ENCODE measurements at places on chromosomes 5 and 9.

GRCh38 chr9:86641970-86642369, 287.8 kb upstream of the TUT7 start:
- no peak for ATAC-seq

DNA sequence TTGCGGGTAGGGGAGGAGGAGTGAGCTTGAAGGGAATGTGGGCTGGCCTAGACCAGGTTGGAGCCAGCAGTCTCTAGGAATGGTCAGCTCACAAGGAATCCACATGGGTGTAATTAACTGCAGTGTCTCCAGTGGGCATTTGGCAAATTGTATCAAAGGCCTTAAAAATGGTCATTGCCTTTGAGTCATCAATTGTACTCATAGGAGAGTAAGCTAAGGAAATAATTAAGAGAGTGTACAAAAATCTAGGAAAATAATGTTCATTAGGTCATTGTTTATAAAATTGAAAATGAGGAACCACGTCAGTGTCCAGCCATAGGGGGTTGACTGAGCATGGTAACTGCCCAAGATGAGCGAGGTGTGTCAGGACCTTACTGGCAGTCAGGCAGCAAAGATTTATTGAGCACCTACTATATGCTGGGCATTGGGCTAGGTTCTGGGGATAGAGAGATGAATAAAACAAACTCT, 29.8 kb upstream of the RPL26L1 start:
- no peak for ATAC-seq

DNA sequence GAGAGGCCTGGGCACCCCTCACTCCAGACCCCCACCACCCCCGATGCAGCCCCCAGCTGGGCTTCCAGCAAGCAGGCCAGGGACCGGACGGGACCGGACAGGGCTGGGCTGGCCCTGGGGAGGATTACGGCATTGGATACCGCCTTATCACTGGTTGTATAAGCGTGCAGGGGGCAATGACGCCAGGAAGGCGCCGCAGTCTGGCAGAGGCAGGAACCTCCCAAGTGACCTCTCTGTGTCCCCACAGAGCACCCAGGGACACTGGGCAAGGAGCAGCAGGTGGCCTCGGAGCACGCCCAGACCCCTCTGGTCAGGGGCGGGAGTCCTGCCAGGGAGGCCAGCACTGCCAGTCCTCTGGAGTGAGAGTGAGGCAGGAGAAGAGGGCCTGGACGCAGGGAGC, 723 bp upstream of the LCN15 start:
- ATAC-seq = no peak

DNA sequence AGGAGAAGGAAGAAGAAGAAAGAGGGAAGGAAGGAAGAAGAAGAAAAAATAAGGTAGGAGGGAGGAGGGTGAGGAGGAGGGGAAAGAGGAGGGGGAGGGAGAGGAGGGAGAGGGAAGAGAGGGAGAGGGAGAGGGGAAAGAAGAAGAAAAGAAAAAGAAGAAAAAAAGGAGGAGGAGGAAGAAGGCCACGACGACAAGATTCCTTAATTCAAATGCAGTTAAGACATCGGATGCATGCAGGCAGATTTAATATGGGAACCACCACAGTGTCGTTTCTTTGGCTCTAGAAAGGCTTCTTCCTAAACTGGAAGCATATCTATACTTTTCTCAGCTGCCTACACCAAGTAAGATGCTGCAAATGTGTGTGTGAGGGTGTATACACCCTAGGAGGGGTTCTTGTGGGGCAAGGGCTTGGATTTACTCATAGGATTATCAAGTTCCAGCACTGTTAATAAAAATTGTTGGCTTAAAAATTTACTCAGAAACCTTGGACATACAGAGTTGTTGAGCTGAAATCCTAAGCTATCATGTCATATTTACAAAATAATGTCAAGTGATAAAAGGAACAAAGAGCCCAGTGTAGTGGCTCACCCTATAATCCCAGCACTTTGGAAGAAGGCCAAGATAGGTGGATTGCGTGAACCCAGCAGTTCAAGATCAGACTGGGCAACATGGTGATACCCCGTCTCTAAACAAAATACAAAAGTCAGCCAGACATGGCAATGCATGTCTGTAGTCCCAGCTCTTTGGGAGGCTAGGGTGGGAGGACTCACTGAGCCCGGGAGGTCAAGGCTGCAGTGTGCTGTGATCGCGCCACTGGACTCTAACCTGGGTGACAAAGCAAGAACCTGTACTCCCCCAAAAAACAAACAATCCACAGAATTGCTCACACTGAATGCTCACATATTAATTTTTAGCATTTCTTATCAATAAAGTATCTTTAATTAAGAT, 108.5 kb downstream of the UBAP2 start:
- ATAC-seq = no peak

DNA sequence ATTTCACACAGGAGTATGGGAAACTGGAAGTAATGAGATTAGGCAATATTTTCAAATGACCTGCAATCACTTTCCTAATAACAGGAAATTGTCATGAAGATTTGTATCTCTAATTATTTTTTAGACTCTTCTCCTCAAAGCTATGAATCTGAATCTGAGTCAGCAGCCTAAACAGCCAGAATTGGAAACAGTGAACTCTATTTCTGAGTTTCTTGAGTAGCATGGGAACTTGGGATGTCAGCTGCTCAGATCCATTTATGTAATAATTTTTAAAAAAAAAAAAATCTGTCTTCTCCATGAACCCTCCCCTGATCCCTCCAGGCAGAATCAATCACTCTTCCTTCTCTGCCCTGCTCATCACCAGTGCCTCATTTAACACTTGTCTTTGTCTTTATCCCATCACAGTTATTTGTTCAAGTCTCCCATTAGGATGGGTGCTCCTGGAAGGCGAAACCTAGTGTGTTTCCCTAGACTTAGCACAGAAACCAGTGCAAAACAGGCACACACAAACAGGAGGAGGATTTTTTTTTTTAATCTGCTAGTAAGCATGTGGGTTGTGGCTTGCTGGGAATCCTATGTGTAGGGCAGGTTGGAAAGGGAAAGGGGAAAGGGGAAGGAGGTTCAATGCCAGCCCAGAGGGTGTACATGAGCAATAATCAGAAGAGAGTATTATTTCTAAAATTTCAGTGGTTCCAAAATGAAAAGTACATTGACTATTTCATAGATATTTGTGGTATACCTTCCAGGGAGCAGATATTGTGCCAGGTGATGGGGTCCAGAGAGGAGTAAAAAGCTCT, 186.8 kb downstream of the TTLL11 start:
- no peak for ATAC-seq

- ATAC-seq = no peak
These were observed 1.3 kb downstream of the LVRN start for GRCh38 chr5:115963566-115963965.

GRCh38 chr9:107627781-107628180, 138.2 kb upstream of the KLF4 start:
- ATAC-seq = no peak

- no peak for ATAC-seq
These were observed 8.0 kb downstream of the DIPK1B start for GRCh38 chr9:136720251-136720897.

- ATAC-seq = no peak
These were observed 247.4 kb downstream of the FAM114A2 start for GRCh38 chr5:153791339-153791738.

DNA sequence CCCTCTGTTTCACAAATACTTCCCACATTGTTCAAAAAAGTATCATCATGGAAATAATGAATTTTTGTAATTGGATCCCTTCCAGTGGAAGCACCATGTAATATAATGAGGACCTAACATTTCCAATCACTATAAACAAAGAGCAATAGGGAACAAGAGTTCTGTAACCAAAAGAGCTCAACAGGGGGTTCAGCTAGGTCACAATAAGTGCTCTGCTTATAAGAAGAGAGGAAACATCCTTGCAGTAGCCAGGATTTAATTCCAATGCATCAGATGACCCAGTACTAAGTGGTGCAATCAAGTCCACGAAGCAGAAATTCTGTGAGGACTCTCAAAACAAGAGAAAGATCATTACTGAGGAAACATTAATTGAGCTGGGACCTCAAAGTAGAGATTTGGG, 5.9 kb downstream of the SERINC5 start:
- ATAC-seq = no peak

DNA sequence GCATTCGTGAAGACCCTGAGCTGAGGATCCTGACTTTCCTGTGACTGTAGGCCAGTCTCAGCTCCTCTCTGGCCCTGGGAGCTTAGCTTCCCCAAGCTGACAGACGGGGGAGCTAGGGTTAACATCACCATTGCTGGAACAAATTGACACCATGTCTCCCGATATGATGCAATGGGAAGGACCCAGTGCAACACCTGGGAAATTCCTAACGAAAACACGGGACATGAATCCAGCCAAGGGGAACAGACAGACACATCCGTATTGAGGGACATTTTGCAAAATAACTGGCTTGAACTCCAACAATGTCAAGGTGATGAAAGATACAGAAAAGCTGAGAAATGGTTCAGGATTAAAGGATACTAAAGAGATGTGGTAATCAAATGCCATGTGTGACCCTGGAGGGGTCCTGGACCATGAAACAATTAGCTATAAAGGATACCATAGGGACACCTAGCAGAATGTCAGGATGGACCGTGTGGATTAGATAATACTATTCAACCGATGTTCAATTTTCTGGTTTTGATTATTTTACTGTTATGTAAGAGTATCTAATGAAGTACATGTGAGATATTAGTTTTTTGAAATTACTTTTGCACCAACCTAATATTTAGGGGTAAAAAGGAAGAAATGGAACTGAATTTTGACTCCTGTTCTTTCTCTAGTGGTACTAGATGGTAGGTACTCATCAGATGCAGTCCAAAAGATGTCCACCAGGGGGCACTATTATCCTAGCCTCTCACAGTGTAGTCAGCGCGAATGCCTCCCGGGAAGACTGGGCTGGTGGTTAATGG, 52.7 kb downstream of the NDST1 start:
- peak; percentile 93 for ATAC-seq

DNA sequence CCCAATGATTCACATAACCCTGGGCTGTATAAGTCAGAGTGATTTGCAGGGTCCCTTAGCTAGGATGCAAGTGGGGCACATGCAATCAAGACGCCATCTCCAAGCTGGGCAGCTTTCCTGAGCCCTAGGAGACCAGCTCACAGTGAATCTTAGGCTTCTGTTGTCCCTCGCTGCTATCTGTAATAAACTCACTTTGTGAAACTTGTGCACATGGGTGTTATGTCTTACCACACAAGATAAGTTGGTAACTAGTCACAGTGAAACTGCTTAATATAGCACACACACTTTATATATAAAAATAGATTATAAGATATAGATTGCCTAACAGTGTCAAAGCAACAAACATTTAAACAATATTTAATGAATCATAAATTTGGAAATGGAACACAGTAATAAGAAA, 658.5 kb downstream of the SLCO4C1 start:
- ATAC-seq = no peak

DNA sequence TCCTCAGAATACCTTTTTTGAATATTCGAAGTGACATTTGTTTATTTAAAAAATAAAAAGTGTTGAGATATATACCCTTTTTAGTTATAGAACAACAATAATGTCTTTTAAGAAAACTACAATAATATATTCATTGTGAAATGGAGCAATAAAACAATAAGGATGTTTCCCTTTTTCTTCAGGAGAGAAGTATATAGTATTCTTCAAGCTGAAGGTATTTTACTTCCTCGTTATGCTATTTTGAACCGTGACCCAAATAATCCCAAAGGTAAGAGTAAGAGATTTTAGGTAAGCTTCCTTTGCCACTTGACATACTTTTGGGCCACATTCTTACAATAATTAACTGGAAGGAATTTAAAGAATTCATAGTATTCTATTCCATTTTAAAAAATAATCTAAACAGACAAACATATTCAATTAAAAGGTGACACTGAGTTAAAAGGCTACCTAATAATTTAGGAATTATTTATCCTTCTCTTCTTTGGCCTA, 18.1 kb downstream of the PPIP5K2 start:
- no peak for ATAC-seq

DNA sequence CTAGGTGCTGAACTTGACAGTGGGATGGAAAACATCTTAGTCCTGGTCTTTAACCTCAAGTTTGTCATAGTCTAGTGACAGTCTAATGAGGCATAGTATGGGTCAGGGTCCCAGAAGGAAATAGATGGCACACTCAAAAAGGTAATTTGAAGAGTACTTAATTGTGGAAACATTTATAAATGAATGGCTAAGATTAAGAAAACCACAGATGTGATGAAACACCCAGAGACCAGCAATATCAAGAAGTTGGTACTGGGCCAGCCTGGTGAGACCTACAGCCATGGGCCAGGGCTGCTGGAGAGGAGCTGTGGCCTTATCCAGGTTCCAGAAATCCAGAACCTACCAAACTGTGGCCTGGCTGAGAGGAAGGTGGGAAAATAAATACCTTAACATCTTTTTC, 93.5 kb upstream of the ATG10 start:
- no peak for ATAC-seq

DNA sequence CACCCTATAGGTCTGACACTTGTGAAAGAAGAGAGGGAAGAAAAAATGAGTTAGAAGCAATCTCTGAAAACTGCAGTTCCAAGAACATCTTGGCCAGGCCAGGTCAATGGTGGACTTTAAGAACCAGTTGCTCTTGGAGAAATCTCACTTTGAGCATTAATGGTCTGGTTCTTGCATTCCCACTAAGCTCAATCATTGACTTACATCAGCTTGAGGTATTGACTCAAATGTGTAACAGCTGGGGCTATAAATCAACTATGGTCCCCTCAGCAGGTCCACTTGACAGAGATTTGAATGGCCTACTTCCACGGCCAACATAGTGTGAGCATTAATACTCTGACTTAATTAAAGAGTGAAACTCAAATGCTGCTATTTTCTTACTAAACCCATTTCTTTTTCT, 357.8 kb upstream of the RGMB start:
- peak; percentile 36 for ATAC-seq

DNA sequence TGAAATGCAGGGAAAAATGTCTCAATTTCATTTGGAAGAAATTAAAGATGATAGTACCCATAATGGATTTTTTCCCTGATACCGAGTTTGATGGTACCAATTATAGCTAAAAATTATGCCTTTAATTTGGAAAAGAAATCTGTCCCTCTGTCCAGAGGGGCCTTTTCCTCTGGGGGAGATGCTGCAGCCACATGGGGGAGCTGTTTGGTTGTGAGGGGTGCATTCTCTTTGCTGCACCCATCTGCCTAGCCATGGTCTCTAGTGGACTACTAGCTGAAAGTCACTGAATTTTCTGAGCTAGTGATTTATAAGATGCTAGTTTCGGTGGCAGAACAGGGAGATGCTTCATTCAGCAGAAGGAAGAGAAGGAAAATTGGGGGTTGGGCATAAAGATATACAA, 9.6 kb downstream of the SEC61B start:
- peak; percentile 59 for ATAC-seq
